ENCODE measurements at places on chromosomes 16 and 17.

GRCh38 chr17:40026816-40027613, 11.8 kb downstream of the CSF3 start:
- DNase-seq, result peak; percentile 59

DNA sequence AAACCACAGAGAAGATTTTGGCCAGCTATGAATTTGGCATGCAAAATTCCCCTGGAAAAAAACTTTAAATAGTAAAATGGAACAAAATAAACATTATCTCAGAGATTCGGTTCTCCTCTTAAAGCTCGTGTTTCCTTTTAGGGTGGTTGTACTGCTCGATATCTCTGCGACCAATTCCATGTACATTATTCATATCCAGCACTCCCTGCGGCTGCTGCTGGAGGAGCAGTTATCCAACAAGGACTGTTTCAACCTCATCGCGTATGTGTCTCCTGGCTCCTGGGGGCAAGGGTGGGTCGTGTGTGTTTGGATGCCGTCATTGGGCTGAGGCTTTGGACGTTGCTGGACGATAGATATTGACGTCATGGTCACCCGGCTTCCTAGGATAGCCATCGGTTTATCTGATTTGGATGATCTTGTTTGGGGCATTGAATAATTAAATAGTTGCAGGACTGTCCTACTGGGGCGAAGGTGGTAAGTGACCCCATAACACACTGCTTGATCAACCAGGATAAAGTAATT, 33.8 kb downstream of the VWA3A start:
- no peak for DNase-seq

DNA sequence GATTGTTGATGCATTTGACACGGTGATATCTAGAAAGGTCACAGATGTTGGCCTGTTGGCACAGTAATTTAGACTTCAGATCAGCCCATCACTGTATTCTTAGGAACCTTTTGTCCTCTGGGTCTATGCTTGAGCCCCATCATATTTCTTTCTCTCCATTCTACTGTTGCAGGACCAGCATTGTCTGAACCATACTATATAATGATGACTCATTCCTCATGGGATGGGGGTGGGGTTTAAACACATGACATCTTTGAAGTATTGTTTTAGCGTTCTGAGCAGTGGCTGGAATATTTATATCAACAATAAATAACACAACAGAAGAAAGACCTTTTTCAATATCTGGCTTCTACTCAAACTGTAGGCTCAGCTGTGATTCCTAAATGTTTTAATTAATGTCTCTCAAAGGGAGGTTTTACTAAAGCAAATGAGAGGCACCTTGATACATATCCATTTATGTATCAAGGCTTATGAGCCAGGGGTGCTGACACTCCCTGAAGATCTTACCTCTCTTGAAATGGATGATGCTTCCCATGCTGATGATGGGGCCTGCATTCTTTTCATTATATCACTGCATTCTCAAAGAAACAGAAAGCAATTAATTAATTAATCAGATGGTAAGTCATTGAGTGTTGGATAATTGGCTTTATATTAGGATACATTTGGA, 379.0 kb upstream of the GOT2 start:
- DNase-seq, result no peak

DNA sequence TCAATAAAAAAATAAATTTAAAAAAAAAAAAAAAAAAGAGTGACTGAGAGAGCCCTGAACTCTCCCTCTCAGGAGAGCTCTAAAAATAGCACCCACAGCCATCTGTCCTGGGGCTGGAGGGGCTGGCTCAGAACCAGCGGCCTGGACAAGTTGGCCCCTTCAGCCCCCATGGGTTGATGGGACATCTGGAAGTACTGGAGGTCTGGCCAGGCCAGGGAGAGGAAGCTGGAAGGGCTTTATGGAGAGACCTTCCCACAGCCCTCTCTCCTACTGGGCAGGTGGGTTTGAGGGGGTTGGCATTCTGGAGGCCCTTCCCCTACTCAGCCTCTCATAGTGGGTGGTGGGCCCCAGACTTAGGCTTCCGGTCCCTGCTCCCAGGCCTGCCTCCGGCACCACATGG, 93.7 kb upstream of the TMEM97 start:
- no peak for DNase-seq

DNA sequence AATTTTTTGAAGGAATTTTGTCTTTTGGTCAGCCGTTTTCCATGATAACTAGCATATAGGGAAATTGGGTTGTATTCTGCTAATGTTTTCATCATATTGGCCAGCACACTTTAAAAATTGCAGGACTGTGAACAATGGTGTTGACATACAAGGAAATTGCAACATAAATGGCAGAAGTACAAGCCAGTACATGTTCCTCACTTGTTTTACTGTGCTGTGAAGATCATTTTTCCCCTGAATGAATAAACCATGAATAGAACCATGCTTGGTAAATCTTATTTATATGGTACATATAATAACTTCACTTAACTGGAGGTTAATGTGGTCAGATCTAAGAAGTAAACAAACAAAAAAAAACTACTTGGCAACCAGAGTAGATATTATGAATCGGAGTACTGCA, 22.8 kb downstream of the OMG start:
- no peak for DNase-seq

DNA sequence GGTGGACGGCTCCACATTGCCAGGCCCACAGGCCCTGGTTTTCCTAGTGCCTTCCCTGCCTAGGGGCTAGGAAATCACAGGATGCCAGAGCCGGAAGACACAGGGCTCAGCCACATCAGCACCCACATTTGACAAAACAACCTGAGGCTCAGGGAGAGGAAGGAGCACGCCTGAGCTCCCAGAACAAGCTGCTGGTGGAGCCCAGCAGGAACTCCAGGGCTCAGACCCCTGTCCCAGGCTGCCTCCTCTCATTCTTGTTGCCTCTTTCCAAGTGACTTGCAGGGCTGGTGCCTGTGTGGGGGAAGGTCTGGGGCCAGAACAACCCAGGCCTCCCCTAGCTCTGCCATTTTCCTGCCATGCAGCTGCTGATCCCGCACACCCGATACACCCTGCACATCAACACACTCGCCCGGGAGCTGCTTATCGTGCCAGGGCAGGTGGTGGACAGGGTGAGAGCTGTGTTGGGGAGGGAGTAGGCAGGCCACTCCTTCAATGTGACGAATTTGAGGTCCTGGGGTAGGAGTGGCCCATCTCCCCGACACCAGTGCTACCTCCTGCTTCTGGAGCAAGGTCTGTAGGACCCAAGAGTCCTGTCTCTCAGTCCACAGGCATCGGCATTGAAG, 7.6 kb downstream of the ALOX15B start:
- DNase-seq, result no peak

- no peak for DNase-seq
Measured at GRCh38 chr16:154217-155030, 2.0 kb downstream of the HBZ start.

Data from stimulated activated CD8-positive, alpha-beta memory T cell treated with anti-CD3 and anti-CD28 coated beads, Interleukin-2, amount 100 ng/mL, for 1 hour (primary cell).